ENCODE measurements at places on chromosomes 6 and 20. TPM values are rescaled to one million over a fixed set of nuclear protein-coding genes. Genes with fewer than 3 reads are reported as not detected.

Gene SLCO4A1
- total RNA-seq, result 4.0 TPM

Gene DACT2
- total RNA-seq, result 0.63 TPM

Gene UNC93A
- not detected for total RNA-seq

Gene CRISP3
- total RNA-seq, result 0.09 TPM

Gene PDYN
- total RNA-seq, result not detected

Gene SMLR1
- not detected for total RNA-seq

Gene TEAD3
- 13.4 TPM for total RNA-seq

Gene APCDD1L
- 1.5 TPM for total RNA-seq

Gene KDM1B
- total RNA-seq, result 11.7 TPM

Gene SLC17A9
- 1.6 TPM for total RNA-seq

Gene ULBP2
- 13.0 TPM for total RNA-seq

Gene IMPG1
- total RNA-seq, result not detected

Gene C4B
- total RNA-seq, result 1.1 TPM

Gene CTCFL
- not detected for total RNA-seq

Gene EPB41L1
- 11.7 TPM for total RNA-seq

Gene GPX5
- not detected for total RNA-seq

Gene FANCE
- 20.3 TPM for total RNA-seq

Gene CYP21A2
- 0.28 TPM for total RNA-seq

Gene CHD6
- 10.0 TPM for total RNA-seq

Gene HELZ2
- total RNA-seq, result 21.7 TPM

Gene PGC
- total RNA-seq, result not detected

Gene TRIM40
- not detected for total RNA-seq
